ENCODE measurements at places on chromosomes 1 and 21.

DNA sequence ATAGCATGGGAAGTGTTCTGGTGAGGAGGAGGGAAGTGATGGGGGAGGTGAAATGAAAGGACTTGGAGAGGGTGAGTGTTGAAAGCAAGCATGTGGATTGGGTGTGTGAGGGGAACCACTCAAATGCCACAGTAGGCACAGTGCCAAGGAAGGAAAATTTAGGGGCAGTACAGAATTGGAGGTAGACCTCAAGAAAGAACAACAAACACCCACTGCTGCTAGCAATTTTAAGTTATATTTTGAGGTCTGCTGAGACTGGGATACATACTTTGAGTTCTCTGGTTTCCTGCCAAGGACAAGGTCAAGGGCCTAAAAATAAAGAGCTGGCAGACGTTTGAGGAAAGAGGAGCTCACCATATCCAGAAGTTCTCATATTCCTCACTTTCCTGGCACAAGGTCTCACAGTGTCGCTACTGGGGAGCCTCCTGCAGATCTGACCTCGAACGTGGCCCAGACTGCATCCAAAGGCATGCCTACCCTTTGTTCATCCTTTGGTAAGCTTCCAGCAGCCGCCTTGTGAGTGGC is 104.0 kb downstream of the BRINP2 start:
- no peak for DNase-seq

DNA sequence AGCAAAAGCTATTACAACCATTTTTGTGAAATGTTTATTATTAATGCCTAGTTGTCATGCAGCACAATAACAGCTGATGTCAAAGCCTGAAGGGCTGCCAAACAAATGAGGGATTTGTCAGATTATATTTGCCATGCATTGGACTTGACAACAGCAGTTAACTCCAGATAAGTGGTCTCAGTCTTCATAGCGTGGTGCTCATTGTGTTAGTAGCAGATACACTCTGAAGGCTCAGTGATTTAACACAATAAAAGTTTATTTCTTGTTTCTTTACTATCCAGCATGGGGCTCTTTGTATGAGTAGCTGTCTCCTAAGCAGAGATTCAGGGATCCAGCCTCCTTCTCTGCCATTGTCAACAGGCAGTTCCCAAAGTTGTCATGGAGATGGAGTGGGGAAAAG is 76.0 kb upstream of the PTGFRN start:
- no peak for DNase-seq

- no peak for DNase-seq
These were observed 44.6 kb downstream of the MAN1C1 start for GRCh38 chr1:25661043-25661815.

GRCh38 chr1:154759793-154760192 is 110.3 kb downstream of the KCNN3 start:
- no peak for DNase-seq

DNA sequence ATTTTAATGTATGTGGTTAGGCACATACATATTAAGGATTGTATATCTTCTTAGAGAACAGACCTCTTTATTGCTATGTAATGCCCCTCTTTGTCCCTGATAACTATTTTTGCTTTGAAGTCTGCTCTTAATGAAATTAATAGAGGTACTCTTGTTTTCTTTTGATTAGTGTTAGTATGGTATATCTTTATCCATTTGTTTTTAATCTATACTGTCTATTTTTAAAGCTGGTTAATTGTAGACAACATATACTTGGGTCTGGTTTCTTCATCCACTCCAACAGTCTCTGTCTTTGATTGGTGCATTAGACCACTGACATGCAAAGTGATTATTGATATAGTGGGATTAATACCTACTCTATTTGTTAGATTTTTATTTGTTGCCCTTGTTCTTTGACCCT is 36.0 kb downstream of the LEPR start:
- DNase-seq, result no peak

DNA sequence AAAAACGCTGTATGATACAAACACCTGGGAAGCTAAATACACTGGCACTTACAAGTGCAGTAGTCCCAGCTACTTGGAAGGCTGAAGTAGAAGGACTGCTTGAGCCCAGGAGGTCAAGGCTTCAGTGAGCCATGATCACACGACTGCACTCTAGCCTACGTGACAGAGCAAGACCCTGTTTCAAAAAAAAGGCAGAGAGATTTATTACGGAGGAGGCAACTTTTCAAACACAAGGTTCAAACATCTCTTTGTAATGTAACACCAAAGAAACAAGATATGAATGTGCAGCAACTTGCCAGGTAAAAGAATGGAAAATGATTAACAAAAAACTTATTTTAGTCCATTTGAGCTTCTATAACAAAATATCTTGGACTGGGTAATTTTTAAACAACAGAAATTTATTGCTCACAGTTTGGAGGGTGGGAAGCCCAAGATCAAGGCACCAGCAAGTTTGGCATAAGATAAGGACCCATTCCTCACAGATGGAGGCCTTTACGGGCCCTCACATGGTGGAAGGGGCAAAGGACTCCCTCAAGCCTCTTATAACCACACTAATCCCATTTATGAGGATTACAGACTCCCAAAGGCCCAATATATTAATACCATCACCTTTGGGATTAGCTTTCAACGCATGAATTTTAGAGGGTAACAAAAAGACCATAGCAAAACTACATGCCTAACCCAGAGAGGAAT is 73.3 kb downstream of the EVI5 start:
- DNase-seq, result no peak

DNA sequence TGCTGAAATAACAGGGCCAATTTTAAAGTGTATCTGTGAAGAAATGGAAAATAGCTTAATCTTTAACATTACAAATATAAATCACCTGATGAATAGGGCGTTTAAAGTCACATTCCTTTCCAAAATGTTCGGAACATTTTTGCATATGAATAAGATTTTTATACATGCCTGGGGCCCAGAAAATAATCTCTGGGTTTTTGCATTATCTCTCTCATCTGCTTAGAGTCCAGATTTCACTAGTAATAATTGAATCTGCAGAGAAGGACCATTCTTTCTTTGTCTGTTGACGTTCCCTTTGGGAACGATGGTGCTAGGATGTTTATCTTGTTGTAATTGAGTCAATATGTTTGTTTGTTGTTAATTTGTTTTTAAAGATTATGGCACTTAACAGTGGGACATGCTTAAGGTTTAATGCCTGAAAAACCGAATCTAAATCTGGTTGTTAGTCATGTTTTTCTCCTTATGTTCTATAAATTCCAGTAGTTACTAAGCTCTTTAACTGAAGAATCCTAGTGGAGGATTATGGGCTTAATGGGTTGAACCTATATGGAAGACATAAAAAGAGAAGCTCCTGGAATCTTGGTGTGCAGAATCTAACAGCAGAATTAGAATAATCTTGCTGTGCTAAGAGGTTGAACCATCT is 140.6 kb downstream of the VPS13D start:
- no peak for DNase-seq

DNA sequence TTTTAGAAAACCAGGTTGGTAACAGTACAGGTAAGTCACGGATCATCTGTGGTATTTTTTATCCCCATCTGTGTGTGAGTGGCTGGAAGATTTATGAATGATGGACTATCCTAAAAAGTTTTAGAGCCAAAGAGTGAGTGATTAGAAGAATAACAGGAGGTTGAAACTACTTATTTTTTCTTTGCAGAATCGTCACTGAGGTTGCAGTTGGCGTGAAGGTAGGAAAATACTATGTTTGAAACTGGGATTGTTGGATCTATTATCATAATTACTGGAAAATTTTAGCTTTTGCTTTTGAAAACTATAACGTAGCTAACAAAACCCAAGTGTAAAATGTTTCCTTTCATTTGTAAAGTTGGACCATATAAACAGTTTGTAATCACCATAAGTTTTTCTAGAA is 1.8 kb downstream of the PTBP2 start:
- no peak for DNase-seq

GRCh38 chr1:167631936-167632614 is 2.0 kb downstream of the RCSD1 start:
- no peak for DNase-seq

GRCh38 chr21:38460171-38460742 is 38.0 kb downstream of the ERG start:
- DNase-seq, result no peak

GRCh38 chr1:240455228-240455821 is 156.6 kb downstream of the GREM2 start:
- no peak for DNase-seq

DNA sequence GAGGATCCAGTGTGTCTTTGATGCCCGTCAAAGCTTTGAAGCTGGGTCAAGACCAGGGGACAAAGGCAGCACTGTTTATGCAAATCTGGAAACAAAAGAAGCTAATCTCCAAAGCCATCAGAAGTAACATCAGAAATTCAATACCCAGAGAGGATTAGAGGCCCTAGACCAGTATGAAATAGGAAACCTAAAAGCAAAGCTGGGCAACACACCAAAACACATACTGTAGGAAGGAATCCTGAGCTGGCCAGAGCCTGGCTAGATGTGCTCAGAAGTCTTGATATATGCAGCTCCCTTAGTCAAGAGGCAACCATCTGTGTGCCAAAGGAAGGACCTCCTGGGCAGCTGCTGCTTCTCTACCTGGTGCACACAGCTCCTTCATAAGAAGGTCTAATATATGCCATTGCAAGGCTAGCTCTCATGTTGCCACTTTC is 12.3 kb downstream of the COLGALT2 start:
- DNase-seq, result peak; percentile 44

GRCh38 chr1:193590102-193590501 is 403.7 kb upstream of the B3GALT2 start:
- no peak for DNase-seq

DNA sequence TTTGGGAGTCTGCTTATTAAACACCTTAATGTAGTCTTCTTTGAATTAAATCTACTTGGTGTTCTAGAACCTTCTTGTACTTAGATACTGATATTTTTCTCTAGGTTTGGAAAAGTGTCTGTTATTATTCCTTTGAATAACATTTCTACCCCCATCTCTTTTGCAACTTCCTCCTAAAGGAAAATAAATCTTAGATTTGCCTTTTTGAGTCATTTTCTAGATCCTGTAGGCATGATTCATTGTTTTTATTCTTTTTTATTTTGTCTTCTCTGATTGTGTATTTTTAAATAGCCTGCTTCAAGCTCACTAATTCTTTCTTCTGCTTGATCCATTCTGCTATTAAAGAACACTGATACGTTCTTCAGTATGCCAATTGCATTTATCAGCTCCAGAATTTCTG is 155.9 kb upstream of the NEGR1 start:
- DNase-seq, result no peak

DNA sequence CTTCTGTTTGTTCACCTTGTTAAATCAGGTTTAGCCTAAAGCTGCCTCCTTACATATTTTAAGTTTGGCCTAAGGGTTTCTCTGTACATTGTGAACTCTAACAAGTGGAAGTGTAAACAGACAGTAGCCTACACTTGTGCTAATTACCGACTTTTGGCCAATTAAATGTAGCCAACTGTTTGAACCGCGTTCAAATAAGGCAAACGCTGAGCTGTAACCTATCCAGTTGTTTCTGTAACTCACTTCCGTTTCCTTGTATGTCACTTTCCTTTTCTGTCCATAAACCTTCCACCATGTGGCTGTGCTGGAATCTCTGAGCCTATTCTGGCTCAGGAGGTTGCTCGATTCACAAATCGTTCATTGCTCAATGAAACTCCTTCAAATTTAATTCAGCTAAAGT is 8.0 kb upstream of the FCAMR start:
- no peak for DNase-seq

- no peak for DNase-seq
These were observed 8.0 kb downstream of the PIGP start for GRCh38 chr21:37064841-37065240.

- DNase-seq, result no peak
These were observed 101.5 kb upstream of the TLR5 start for GRCh38 chr1:223244366-223245103.

GRCh38 chr21:42363312-42363711 is 3.0 kb downstream of the TFF1 start:
- DNase-seq, result no peak

- DNase-seq, result peak; percentile 72
These were observed 7.2 kb upstream of the FBXO28 start for GRCh38 chr1:224106568-224107281.

- DNase-seq, result no peak
These were observed 78.3 kb downstream of the NPHP4 start for GRCh38 chr1:5913876-5914275.

GRCh38 chr1:234170622-234171021 is 202.6 kb upstream of the COA6 start:
- DNase-seq, result no peak

DNA sequence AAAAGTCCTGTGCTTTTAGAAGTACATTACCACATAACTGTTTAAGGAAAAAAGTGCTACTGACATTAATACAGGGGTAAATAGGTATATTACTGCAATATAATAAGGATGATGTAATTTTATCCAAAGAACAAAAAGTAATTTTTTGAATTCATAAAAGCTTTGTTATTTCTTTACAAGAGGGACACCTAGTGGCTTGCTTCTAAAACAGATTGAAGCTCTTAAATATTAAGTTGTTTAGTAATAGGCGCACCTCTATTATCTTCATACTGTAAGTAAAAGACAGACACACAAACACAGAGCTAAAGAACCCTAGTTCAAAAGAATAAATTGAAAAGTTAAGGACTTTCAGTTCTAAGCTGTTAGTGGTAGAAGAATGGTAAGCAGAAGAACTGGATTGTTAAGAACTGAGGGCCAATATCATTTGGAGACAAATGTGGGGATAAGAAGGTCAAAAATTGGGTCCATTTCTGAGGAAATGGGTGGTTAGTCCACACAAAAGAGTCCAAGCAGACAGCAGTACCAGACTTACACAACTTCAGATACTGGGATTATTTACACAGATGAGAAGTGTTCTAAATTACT is 15.4 kb downstream of the ZNHIT6 start:
- DNase-seq, result peak; percentile 17

- DNase-seq, result peak; percentile 78
These were observed 14.8 kb downstream of the IL6R start for GRCh38 chr1:154419620-154420571.
